ENCODE measurements at places on chromosomes 1 and 21.

- DNase-seq, result no peak
These were observed 12.3 kb upstream of the SLC25A34 start for GRCh38 chr1:15723631-15724246.

DNA sequence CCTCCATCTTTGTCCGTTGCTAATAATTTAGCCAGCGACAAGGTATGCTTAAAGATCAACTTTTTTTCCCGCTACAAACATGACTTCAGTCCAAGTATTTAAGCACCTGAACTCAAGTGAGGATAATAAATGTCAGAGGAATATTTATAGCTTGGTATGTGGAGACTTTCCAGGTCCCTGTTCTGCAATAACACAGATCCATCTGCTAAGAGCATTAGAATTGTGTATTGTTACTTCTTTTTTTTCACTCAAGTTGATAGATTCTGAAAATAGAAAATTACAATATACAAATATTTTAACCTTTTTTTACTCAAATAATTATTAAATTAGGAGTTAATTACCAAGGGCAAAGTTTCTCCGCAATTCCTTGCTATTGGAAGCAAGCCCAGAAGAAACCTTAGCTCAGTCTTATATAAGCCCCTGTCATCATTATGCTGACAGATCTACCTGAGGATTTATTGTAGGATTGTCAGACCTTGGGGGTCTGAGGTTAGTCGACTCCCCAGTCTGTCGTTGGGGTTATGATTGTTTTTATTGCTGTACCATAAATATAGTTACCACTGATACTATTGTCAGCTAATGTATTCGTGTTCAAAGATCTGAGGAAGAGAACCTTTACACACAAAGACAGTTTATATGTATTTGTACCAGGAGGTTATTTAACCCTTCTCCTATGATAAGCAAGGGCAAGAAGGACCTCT, 337.9 kb downstream of the TBX15 start:
- no peak for DNase-seq

- DNase-seq, result no peak
These were observed 74.1 kb upstream of the CASZ1 start for GRCh38 chr1:10870493-10871096.

DNA sequence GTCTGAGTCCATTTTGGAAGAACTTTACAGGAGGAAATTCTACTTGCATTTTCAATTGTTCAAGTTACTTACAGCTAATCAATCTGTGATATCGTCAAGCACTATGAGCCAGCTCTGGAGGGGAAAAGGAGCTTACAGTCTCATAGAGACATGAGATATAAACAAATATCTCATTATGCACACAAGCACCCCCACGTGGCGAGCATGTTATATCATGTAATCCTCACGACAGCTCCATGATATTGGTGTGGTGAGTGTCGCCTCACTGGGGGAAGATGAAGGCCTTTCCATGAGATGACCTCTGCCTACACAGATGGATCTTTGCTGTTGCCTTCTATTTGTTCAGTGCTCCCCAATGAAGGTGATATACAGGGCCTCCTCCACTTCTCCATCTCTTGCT, 34.6 kb downstream of the TNR start:
- DNase-seq, result no peak

DNA sequence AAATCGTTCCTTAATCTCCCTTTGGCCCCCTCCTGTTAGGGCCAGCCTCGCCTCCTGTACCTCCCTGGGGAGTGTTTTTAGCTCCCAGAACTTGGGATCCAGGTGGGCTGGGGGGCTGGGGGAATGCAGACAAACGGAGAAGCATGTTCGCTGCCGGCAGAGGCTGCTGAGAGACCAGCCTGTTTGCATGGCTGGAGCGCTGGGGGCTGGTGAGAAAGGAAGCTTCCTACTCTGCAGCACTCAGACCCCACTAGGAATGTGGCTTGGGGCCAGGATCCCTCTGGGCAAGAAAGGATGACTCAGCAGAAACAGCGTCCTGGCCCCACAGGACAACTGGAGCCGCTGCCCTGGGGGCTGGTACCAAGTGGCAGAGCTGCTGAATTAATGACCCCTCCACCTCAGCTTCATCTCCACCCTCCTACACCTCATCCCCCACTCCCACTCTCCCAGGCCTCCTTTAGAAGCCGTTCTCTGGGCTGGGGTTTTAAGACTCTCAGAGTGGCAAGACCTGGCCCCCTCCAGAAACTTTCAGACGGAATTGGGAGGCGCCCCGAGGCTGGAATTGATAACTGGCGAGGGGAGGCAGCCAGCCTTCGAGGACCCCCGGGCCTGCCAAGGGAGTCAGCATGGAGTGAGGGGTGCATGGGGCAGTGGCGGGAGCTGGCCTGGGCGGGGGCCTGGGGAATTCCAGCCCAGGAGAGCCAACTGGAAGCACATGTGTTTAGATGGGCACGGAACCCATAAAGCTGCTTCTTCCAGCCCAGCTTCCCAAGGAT, 28.5 kb upstream of the EPS8L3 start:
- DNase-seq, result peak; percentile 48

DNA sequence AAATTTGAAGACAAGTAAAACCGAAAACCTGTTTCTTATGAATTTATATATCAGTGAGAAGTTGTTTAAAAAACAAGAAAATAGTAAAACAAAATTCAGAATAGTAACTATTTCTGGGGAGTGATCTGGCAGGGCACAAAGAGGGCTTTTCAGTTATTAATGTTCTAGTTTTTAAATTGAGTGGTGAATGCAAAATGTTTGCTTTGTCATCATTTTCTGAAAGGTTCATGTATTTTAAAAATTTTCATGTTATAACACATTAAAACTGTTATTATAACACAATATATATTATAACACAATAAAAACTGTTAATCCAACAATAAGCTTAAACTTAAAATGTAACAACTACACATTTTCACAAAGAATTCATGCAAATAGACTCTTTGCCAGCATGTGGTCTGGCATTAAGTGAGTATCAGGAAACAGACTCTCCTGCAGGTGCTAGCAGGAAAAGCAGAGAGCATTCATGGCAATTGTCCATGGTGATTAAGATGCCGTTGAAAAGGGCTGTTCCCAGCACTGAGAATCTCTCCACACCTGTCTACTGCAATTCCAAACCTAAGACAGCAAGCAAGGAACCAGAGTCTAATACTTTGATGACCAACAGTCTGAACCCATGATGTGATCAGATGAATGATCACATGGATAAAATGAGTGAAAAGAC, 204.9 kb downstream of the TBX15 start:
- DNase-seq, result no peak

- no peak for DNase-seq
These were observed 16.2 kb downstream of the RHOU start for GRCh38 chr1:228751360-228752098.

GRCh38 chr1:81007024-81007423, 793.7 kb upstream of the ADGRL2 start:
- DNase-seq, result no peak

DNA sequence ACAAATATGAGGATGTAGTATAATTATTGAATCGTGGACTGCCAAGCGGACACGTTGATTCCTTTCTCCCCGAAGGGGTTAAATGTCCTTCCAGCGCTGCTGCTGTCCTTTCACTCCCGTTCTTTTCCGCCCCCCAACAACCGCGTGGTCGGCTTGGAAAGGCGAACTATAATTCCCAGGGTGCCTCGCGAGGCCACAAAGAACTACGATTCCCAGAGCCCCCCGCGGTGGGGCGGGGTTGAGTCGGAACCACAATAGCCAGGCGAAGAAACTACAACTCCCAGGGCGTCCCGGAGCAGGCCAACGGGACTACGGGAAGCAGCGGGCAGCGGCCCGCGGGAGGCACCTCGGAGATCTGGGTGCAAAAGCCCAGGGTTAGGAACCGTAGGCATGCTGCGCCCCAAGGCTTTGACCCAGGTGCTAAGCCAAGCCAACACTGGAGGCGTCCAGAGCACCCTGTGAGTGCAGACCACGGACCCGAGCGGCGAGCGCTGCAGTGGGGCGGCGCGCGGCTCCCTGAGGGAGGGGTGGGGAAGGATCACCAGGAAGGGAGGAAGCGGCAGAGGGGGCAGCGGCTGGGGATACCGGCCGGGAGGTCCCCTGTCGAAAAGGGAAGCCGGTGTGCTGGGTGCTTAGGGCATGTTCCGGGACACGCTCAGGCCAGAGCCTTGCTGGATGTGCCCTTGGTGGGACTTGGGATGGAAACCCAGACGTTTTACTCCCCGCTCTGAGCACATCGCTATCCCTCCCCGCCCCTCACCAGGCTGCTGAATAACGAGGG, at the start of gene LAMTOR2:
TSS of gene LAMTOR2 (plus strand) at position 283 of the 781 bp plus-strand sequence. CDS start at position 391, 108 bp downstream.
- DNase-seq, result peak; percentile 99

GRCh38 chr1:235265900-235266299, 62.1 kb downstream of the ARID4B start:
- DNase-seq, result no peak

DNA sequence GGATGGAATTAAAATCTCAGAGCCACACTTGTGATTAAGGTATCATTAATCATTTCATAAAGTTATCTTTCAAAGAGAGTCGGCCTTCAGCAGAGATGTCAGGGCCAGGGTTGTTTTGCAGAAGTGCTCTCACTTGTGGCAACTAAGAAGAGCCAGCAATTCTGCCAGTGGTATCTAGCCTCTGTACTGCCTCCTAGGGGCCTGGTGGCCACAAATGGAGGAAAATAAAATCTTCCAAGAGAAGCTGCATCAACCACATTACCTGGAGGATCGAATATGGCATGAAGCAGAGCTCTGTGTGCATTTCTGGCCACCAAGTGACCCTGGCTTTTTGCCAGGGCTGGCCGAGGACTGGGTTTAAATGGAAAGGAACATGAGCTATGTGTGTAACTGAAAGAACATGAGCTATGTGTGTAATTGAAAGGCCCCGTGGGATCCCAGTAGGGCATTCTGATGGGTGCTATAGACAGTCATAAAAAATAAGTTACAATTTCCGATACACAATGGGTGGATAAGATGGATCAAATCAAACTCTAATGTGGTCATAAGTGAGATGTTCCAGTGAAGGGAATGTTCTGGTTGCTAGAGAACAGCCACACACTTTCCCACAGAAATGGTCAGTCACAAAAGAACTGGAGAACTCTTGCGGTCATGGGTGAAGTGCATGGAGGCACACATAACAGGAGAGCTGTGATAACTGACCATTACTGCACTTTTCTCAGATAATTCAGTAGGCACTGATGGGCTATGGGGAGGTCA, 335.8 kb downstream of the CAMTA1 start:
- DNase-seq, result no peak

GRCh38 chr1:153390938-153391710, at the start of gene S100A8:
TSS of gene S100A8 (minus strand) at chr1:153391073. CDS start at chr1:153390535, 538 bp downstream.
- DNase-seq, result no peak

DNA sequence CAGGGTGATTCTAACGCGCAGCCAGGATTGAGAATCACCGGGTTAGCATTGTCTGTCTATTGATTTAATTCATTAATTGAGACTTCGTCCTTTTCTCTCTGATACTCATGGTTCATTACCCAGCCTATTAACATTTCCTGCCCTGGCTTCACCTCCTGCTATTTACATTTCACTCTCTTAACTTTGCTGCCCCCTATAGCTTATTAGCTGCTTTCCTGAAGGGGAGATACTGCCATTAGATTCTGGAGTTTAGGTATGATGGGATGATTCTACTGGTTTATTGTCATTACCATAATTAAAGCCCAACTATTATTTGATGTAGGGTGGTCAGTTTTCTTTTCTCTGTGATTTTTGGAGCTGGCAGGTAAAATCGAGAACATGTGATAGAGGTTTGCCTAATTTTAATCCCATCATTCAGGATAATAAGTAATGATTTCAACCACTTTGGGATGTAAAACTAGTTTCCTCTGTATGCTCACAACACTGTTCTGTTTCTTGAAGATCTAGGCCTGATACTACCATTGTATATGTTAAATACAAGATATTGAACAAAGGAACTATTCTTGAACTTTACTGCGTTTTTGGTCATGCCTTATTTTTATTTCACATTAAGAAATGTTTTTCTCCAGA, 6.4 kb downstream of the PPP2R5A start:
- peak; percentile 32 for DNase-seq

DNA sequence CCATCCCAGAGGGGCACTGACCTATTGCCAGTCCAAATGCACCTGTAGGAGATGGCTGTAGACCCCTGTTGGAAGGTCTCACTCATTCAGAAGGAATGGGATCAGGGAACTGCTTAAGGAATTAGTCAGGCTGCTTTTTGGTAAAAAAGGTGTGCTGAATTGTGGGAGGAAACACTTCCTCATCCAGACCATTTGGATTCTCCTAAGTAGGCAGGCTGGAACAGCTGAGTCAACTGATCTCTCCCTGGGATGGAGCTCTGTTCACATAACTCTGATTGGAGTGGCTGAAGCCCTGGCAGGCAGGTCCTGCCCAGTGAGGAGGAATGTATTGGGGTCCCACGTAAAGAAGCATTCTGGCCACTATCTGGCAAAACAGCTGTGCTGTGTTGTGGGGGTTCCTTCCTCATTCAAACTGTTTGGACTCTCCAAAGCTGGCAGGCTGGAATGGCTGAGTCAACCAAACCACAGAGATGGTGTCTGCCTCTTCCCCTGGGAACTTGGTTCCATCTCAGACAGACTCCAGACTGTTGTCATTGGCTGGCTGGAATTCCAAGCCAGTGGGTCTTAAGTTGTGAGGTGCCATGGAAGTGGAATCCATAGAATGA, 70.7 kb upstream of the PDC start:
- DNase-seq, result no peak

- no peak for DNase-seq
These were observed 158.2 kb upstream of the RUNX1 start for GRCh38 chr21:35207322-35207721.

DNA sequence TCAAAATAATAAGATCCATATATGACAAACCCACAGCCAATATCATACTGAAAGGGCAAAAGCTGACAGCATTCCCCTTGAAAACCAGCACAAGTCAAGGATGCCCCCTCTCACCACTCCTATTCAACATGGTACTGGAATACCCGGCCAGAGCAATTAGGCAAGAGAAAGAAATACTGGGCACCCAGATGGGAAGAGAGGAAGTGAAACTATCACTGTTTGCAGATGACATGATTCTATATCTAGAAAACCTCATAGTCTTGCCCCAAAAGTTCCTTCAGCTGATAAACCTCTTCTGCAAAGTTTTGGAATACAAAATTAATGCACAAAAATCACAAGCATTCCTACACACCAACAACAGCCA, 442.7 kb downstream of the PTBP2 start:
- DNase-seq, result no peak

DNA sequence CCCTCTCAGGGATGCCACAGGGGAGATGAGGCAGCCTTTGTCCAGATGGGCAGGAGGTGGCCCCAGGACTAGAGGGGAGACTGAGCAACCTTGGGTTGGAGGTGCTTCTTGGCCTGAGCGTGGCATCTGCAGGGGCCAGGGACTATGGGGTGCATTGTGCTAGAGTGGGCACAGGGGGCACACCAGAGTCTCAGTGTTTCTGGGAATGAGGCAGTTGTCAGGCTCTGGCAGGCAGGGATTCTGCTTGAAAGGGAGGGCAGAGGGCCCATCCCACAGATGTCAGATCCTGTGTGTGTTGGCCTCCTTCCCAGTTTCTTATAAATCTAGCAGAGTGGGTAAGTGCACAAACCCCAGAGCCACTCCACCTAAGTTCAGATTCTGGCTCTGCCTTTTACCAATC, 13.7 kb downstream of the LGR6 start:
- no peak for DNase-seq

- no peak for DNase-seq
These were observed 357.6 kb upstream of the NR5A2 start for GRCh38 chr1:199669916-199670315.

GRCh38 chr1:42924851-42925760, 33.6 kb downstream of the SLC2A1 start:
- no peak for DNase-seq

- DNase-seq, result no peak
These were observed 439.2 kb downstream of the MATN1 start for GRCh38 chr1:30284226-30284625.

- no peak for DNase-seq
These were observed 118.6 kb upstream of the IFFO2 start for GRCh38 chr1:19074902-19075721.

All from SK-N-DZ (cell line).